Activated CD4-positive, alpha-beta T cell treated with anti-CD3 and anti-CD28 coated beads, Interleukin-2, amount 50 U/mL, for 24 hours (primary cell): ENCODE measurements at places on chromosomes 16 and 17.

DNA sequence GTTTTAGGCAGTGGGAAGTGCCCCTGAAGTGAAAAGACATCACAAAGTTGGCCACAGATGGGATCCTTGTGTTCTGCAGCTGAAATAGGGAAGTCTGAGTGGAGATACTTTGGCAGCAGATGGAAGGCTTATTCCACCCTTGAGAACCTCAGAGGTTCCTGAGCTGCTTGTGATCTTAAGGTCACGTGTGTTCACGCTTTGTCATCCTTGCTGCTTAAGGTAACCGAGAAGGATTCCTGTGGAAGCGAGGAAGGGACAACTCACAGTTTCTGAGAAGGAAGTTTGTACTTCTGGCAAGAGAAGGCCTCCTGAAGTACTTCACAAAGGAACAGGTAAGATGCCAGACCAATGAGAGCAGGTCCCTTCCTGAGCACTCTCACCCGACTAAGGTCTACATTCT is 12.2 kb downstream of the ADAP2 start:
- no peak for DNase-seq

DNA sequence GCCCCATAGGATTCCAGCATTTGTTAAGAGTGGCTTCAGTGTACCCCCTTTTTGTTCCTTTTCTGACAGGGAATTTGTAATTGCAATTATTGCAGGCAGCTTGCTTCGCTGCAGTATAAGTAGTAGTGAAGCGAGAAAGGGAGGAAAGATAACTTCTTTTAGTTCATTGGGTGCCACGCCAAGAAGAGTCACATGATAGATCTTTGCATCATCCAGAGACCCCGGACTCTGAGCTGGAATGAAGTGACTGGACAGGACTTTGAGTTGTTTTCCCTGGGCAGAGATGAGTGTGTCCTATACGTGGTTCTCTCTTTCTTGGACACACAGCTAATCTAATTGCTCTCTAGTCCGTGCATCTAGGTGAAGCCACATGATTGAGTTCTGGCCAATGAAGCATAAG is 44.8 kb upstream of the PMFBP1 start:
- DNase-seq, result no peak

DNA sequence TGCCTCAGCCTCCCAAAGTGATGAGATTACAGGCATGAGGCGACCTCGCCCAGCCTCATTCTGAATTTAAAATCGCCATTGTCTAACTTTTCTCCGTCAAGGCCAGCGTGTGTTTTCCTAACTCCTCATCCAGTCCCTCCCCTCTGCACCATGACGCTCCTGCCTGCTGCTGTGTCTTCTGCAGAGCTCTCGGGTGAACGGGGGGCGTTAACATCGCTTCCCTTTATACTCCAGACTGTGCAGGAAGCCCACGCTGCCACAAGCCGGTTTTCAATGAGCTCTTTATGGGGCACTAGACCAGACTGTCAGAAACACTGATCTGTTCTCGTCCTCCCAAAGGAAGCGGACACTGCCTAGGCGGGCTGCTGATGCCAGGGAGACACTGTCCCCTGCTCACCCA is 13.2 kb downstream of the AANAT start:
- DNase-seq, result no peak

- DNase-seq, result no peak
Observed at GRCh38 chr16:89023151-89023551, 46.1 kb upstream of the CBFA2T3 start.

GRCh38 chr17:68759343-68760140 is 158.4 kb upstream of the FAM20A start:
- DNase-seq, result no peak

DNA sequence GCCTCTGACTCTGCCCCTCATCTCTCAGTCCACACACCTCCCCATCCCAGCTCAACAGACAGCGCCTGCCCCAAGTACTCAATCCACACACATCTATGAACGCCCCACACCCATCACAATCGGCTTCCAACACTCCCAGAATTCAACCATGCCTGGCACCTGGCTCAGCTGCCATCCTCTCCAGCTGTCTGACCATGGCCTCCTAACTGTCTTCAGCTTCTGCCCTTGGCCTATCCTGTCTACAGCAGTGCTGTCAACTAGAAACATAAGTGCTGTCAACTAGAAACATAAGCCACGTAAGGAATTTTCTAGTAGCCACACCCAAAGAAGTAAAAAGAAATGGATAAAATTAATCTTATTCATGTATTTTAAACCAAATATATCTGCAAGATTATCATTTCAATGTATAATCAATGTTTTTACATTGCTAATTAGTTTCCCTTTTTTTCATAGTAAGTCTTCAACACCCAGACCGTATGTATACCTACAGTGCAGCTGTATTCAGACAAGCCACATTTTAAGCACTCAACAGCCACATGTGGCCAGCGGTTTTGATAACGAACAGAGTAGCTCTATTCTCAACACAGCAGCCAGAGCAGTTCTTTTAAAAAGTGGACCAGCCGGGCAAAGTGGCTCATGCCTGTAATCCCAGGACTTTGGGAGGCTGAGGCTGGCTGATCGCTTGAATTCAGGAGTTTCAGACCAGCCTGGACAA is 48.6 kb upstream of the ZNF423 start:
- no peak for DNase-seq

DNA sequence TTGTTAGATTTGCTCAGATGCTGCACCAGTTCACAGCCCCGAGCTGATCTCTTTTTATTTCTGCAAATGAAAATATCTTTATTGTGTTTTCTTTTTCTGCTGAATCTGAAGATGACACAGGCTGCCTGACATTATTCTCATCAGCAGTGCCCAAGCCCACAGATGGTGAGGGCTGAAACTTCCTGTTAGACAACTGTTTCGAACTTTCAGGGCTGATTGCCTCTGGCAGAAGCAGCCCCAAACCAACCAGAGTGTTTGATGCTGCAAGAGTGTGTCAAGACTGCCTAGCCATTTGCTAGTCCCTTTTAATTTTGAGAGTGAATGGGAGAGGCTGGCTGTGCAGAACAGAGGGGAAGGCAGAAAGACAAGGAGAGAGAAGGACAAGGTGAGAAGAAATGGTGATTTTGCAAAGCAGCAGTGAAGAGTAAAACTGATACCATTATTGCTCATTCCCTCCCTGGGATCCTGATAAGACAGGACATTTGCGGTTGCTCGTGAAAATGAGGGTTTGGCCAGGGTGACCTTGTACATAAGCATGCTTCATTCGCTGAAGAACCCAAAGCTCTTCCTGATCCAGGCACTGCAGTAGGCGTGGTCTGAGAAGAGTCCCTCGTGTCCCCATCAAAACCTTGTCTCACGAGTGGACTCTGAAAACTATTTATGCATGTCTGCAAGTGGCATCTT is 77.2 kb downstream of the TMEM114 start:
- DNase-seq, result no peak

DNA sequence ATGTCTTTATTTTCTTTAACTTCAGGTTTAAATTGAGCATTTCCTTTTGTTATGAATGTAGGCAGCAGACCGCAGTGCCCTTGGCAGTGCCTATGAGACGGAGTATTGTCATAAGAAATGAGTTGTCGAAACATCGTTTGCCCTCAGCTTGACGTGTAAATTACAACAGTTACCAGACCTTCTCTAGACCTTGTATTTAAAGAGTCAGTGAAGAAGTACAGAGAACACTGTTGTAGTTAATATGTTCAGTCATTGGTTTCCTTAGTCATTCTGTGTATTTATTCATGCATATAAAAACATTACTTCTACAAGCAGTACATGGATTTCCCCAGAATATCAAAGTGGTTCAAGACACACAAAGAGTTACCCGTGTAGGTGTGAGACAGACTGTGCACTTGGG is 19.0 kb downstream of the IRF8 start:
- DNase-seq, result no peak

DNA sequence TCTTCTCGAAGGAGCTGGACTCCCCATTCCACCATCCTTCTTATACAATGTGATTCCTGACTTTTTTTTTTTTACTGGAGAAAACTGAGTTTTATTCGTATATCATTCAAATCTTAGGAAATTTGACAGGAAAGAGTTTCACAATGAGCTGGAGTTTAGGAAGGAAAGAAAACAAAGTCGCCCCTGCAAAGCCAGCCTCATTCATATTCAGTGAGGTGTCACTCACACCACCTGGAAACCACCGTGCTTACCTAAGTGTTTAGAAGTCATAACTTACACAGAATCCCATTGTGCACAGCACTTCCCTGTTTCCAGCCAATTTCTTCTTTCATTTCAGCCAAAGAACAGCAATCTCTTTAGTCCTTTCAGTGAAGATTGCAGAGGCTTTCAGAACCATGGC is 90.3 kb upstream of the CHMP6 start:
- no peak for DNase-seq

GRCh38 chr16:79959226-79959625 is 358.7 kb upstream of the MAF start:
- no peak for DNase-seq

- no peak for DNase-seq
Observed at GRCh38 chr17:74918906-74919305, 4.1 kb downstream of the USH1G start.

- no peak for DNase-seq
Observed at GRCh38 chr16:56616608-56617211, 8.3 kb downstream of the MT2A start.

- DNase-seq, result no peak
Observed at GRCh38 chr17:5424909-5425308, 4.9 kb downstream of the RPAIN start.

DNA sequence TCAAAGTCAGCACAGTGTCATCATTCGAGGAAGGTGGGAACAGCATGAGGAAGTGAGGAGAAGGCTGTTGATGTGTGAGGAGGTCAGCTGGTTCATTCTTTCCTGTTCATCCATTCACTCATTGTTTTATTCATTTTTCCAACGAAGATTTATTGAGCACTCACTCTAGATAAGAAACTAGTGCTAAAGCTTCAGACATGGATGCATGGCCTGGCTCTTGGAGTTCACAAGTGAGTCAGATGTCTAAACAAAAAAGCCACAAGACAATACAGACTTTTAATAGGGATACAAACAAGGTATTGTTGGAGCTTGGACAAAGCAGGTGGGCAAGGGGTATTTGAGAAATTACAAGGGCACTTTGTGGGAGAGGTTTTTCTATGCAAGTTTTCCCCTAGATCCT is 31.3 kb upstream of the MPHOSPH6 start:
- no peak for DNase-seq

DNA sequence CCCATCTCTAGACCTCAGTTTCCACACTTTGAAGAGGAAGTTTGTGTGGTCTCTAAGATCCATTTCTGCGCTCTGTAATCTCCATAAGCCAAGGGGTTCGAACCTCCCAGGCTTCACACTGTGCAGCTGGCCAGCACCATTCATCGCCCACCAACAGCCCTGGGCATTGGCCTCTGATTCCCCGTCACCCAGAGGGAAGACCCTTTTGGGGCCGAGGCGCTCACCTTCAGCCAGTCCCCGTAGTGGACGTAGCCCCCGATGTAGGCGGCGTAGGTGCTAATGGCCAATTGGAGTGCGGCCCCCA is 678 bp downstream of the TMEM101 start:
- no peak for DNase-seq

DNA sequence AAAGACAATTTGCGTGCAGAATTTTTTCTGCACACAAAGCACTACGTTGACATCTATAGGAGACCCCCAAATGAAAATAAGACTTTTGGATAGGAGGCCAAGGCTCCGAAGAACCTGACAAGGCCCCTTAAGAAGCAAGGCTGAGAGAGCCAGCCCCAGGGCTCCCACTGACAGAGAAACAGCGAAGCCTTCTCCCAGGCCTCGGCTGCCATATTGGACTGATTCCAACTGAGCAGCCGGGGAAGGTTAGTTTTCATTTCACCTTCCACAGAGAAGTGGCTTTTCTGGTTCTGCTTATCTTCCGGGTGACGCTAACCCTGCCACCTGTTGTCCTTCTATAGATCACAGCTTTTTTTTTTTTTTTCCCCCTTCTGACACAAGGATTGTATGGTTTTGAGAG is 356.7 kb downstream of the SOX9 start:
- DNase-seq, result no peak

GRCh38 chr17:40062329-40063186 is at the start of gene THRA:
THRA (plus strand) TSS chr17:40062965; CDS start chr17:40074489, 11,524 bp downstream.
- peak; percentile 25 for DNase-seq

DNA sequence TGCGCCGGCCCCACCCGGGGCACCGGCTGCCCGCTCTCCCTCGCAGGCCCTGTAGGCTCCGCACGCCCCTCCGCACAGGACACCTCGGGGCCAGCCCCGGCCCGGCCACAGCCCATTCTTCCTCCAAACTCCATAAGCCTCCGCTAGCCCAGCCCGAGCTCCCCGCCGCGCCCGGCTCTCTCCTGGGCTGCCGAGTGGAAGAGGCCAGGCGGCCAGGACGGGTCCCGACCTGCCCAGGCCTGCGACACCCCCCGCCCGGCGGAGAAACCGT is 397 bp downstream of the NCOR1 start:
- DNase-seq, result peak; percentile 21

DNA sequence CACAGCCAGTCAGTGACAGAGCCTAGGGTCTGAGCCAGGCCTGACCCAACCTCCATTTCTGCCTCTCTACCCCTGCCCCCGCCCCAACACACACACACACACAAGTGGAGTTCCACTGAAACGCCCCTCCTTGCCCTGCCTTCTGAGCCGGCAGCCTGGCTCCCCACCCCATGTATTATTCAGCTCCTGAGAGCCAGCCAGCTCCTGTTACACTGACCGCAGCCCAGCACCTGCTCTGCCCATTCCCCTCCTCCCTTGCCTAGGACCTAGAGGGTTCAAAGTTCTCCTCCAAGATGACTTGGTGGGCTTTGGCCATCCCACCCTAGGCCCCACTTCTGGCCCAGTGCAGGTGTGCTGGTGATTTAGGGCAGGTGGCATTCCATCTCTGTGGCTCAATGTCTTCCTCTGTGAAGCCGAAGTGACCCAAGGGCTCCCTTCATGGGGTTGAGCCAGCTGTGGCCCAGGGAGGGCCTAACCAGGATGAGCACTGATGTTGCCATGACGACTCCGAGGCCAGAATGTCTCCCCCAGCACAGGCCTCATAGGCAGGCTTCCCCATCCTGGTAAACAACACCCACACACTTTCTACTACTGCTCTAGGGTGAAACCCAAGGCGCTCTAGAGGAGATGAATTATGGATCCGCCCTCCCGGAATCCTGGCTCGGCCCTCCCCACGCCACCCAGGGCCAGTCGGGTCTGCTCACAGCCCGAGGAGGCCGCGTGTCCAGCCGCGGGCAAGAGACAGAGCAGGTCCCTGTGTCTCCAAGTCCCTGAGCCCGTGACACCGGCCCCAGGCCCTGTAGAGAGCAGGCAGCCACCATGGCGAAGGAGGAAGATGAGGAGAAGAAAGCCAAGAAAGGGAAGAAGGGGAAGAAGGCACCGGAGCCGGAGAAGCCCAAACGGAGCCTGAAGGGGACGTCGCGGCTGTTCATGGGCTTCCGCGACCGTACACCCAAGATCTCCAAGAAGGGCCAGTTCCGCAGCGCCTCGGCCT is 9.7 kb downstream of the MYO15A start:
- DNase-seq, result no peak
